ENCODE measurements at places on chromosomes 7 and 10. TPM values are rescaled to one million over a fixed set of nuclear protein-coding genes. Genes with fewer than 3 reads are reported as not detected.

- DNase-seq: no peak
Observed at GRCh38 chr10:131644289-131644688, 256.5 kb upstream of the PPP2R2D start.

Gene STK17A
- total RNA-seq: 33.3 TPM

- DNase-seq: no peak
Observed at GRCh38 chr10:131048606-131049005, 262.9 kb downstream of the TCERG1L start.

Gene TLX1
- not detected for total RNA-seq

DNA sequence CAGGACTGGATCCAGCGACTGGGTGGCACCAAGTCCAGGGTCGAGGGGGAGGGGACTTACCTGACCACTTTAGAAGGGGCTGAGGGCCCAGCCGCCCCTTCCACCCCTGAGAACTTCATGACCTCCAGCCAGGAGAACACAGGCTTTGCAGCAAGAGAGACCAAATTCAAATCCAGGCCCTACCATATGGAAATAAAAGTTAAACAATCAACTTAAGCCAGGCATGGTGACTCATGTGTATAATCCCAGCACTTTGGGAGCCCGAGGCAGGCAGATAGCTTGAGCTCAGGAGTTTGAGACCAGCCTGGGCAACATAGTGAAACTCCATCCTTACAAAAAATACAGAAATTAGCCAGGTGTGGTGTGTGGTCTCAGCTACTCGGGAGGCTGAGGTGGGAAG, 61.9 kb downstream of the COL13A1 start:
- DNase-seq: no peak

- no peak for DNase-seq
Observed at GRCh38 chr7:37921876-37922275, 1.4 kb downstream of the EPDR1 start.

DNA sequence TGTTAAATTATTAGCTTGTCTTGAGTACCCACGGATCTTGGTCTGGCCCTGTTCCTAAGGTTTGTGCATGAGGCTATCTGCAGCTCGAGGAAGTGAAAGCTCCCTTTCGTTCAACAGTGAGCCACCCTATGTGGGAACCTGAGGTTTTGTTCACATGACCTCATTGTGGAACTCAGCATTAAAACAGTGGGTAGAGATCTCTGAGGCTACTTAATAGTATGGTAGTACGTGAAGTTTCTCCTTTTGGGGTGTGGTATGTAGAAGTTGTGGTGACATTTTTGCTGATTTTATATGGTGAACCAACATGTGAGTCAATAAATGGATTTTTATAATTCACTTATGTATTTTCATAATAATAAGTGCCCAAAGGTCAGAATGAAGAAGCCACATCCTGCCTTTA, 252.7 kb upstream of the FERD3L start:
- DNase-seq: no peak

DNA sequence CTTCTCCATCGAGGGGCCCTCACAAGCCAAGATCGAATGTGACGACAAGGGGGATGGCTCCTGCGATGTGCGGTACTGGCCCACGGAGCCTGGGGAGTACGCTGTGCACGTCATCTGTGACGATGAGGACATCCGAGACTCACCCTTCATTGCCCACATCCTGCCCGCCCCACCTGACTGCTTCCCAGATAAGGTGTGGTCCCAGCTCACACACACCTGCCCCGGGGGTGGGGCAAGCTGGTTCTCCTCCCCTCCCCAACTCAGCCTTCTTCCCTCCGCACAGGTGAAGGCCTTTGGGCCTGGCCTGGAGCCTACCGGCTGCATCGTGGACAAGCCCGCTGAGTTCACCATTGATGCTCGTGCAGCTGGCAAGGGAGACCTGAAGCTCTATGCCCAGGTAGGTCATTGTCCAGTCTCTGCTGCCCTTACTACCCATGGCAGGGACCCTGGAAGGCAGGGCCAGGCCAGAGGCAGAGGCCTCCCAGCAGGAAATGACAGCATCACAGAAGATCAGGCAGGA, 11.0 kb downstream of the FLNC start:
- DNase-seq: no peak

DNA sequence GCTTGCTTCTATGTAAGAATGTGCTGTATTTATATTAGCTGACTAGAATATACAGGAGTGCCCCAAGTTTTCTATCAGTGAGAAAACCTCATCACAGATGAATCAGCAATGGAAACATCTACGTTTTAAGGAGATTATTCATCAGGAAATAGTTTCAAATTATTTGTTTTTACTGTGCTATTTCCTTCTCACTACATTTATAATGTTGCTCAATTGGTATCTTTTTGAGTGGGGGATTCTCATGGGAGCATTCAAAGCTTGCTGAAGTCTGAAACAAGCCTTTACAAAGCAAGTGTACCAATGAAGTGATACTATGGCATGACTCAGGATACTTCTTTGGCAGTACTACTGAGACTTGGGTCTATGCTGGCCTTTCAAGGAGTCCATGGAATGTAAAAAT, 191.1 kb upstream of the SLC26A5 start:
- DNase-seq: no peak

DNA sequence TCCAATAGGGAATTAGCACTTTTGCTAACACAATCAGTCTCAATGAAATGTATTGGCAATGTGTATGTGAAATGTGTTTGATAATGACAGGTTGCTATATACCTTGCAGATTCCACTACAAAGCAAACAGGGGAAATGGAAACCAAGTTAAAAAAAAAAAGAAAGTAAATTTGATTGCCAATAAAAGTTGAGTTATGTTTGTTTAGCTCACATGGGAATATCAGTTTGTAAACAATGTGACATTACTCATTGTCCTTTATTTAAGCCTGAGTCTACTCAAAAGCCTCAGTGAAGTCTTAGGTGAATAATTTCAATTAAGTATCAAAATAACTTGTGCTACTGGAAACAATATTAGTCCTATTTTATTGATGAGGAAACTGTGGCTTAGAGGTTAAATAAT, 285.2 kb downstream of the CACNA2D1 start:
- no peak for DNase-seq

Gene IFIT2
- total RNA-seq: 0.87 TPM

Gene TWIST1
- 0.95 TPM for total RNA-seq

GRCh38 chr7:41878309-41879295, 175.7 kb upstream of the INHBA start:
- DNase-seq: no peak

Gene NEUROD6
- not detected for total RNA-seq

Gene GFRA1
- total RNA-seq: 0.08 TPM

- DNase-seq: no peak
Observed at GRCh38 chr7:148973256-148973655, 55.0 kb downstream of the PDIA4 start.

GRCh38 chr7:109745677-109746410, 1176.2 kb downstream of the DNAJB9 start:
- DNase-seq: no peak

Gene EBF3
- total RNA-seq: not detected

- no peak for DNase-seq
Observed at GRCh38 chr7:97752215-97752614, 20.3 kb downstream of the TAC1 start.

Gene KIF20B
- total RNA-seq: 28.0 TPM

Gene ASB10
- not detected for total RNA-seq

GRCh38 chr10:96344178-96344577, 14.6 kb downstream of the OPALIN start:
- no peak for DNase-seq

Measured in activated T-cell treated with anti-CD3 and anti-CD28 coated beads, Interleukin-2, amount 50 U/mL, for 4 hours (primary cell).